ENCODE measurements at places on chromosomes 6 and 20. TPM values are rescaled to one million over a fixed set of nuclear protein-coding genes. Genes with fewer than 3 reads are reported as not detected.

Gene PBOV1
- not detected for total RNA-seq

Gene C20orf144
- total RNA-seq, result 0.15 TPM

Gene FAM209B
- not detected for total RNA-seq

Gene FOXF2
- 0.08 TPM for total RNA-seq

Gene CDC25B
- 11.0 TPM for total RNA-seq

Gene RAET1L
- not detected for total RNA-seq

Gene PARD6B
- total RNA-seq, result 0.23 TPM

Gene REPS1
- 13.7 TPM for total RNA-seq

Gene ABHD16B
- total RNA-seq, result not detected

Gene TP53TG5
- 0.12 TPM for total RNA-seq

Gene CLIC1
- 395 TPM for total RNA-seq

Gene CRISP2
- not detected for total RNA-seq

Gene ELOVL4
- total RNA-seq, result 3.1 TPM

Gene HDGFL1
- total RNA-seq, result not detected

Gene TRDN
- not detected for total RNA-seq

Gene SIRPA
- total RNA-seq, result 6.0 TPM

Gene HRH3
- total RNA-seq, result not detected

Gene C20orf141
- total RNA-seq, result not detected

Gene OXT
- total RNA-seq, result not detected

Gene BMP2
- 3.8 TPM for total RNA-seq

Gene ARMH2
- not detected for total RNA-seq

Gene ESR1
- 0.83 TPM for total RNA-seq

Gene ARHGAP18
- total RNA-seq, result 10.8 TPM

Gene PRRT1
- 0.12 TPM for total RNA-seq

Gene DACT2
- 0.82 TPM for total RNA-seq

Gene PACRG
- total RNA-seq, result not detected

Gene C20orf202
- not detected for total RNA-seq

Gene SLPI
- total RNA-seq, result not detected

Gene TCF21
- total RNA-seq, result 3.5 TPM

Gene MYH7B
- total RNA-seq, result 0.47 TPM

Gene IPCEF1
- not detected for total RNA-seq

Gene MRPL14
- total RNA-seq, result 52.8 TPM

Gene GPRC6A
- total RNA-seq, result not detected

Gene JAG1
- 126 TPM for total RNA-seq

Gene DSP
- total RNA-seq, result 1.8 TPM

Gene MCHR2
- total RNA-seq, result not detected
